ENCODE measurements at places on chromosomes 2 and 18. TPM values are rescaled to one million over a fixed set of nuclear protein-coding genes. Genes with fewer than 3 reads are reported as not detected.

The CFC1 gene
- not detected for total RNA-seq

GRCh38 chr18:4352746-4353551 is 102.2 kb downstream of the DLGAP1 start:
- no peak for DNase-seq
- H3K4me1 ChIP-seq, result no peaks in the 10 kb centered on the region
- no peak overlapping the region for H3K27ac ChIP-seq

The GKN2 gene
- total RNA-seq, result not detected

- H3K4me3 ChIP-seq, result no peak overlapping the region
- no peaks in the 10 kb centered on the region for H3K27me3 ChIP-seq
- no peak for DNase-seq
- H3K36me3 ChIP-seq, result peaks cover 5% of the 10 kb centered on the region
Observed at GRCh38 chr18:74748809-74749208, 151.1 kb downstream of the ZNF407 start.

The ANO7 gene
- total RNA-seq, result 1.4 TPM

All from activated naive CD8-positive, alpha-beta T cell treated with anti-CD3 and anti-CD28 coated beads, Interleukin-2, amount 10 ng/mL, durations not matched to agents 7 days and 5 days (primary cell).